ENCODE measurements at places on chromosomes 2 and 18.

- no peak for DNase-seq
Observed at GRCh38 chr2:17933256-17933655, 54.8 kb downstream of the KCNS3 start.

DNA sequence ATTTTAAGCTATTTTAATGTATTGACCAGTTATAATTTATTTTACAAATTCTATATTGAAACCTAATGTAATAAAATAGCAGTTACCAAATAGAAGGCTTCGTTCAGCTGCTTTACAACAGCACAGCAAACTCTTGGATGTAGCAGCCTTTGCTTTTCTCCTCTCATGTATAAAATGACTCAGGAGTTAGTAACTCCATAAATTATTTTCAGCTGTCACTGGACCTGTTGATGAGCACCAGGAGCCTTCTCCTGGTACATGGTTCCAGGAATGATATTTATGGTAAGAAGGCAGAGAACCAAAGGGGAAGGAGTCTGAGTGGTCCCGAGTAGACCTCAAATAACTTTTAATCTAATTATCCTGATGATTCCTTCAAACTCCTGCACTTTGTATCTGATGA is 256.4 kb upstream of the NETO1 start:
- DNase-seq = no peak

DNA sequence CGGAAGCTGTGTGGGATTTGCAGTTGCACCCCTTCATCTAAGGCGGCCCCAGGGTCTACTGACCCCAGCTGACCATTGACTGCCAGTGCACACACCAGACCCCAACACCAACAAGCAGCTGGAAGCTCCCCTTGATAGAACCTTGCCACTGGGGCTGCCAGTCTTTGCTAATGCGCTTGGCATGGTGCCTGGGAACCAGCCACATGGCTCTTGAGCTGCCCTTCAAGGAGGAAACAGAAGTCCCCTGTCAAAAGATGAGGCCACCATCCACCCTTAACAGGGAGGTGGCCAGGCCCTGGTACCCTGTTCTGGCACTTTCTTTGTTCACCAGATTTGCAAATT is 8.6 kb downstream of the ALPI start:
- no peak for DNase-seq

GRCh38 chr2:49840428-49840975 is 686.2 kb upstream of the FSHR start:
- no peak for DNase-seq

GRCh38 chr2:219457784-219458369 is 23.2 kb downstream of the SPEG start:
- no peak for DNase-seq

DNA sequence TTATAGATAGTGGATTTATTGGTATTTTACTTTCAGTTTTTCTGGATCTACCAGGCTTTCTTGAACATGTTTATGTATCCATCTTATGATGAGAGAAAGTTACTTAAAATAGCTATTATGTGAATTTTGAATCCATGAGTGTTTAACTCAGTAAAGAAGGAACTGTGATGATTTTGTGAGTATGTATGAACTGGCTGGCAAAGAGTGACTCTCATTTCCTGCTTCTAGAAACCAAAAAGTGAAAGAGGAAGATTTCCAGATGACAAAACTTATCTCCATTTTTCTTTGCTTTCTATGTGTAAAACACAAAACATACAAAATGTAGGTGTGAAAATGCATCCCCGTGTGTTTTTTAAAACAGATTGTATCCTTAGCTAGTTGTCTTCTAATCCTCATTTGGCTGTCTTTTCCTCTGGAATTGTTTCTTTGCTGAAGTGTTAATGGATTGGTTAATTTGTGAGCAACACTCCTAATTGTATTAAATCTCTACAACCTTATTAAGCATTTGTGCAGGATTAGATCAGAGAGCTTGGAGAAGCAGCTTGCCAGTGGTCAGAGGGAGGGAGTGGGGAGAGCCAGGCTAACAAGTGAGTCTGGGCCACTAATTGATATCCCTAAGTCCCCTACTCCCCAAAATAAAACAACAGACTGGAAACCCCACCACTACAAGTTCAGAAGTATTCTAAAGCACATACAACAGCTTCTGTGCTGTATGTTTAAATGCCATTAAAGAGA is 23.9 kb downstream of the PTPRM start:
- no peak for DNase-seq

GRCh38 chr18:10351219-10351818 is 103.1 kb upstream of the APCDD1 start:
- DNase-seq = no peak

DNA sequence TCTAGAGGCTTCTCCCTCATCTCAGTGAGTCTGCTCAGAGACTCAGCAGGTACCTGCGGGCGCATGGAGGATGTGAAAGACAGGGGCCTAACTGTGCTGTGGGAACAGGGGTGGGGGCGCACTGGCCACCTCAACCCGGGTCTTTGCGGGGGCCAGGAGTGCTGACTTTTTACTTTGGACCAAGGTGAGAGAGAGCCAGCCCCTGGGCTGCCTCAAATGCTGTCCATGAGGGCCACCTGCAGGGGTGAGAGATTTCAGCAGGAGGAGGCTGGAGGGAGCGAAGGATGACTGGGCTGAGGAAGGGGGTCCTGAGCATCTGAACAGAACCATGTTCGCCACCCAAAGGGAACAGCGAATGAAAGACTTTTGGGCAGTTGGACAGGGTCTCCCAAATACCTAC is 129.4 kb downstream of the TNS1 start:
- no peak for DNase-seq

GRCh38 chr2:29663268-29663667 is 258.1 kb downstream of the ALK start:
- no peak for DNase-seq

DNA sequence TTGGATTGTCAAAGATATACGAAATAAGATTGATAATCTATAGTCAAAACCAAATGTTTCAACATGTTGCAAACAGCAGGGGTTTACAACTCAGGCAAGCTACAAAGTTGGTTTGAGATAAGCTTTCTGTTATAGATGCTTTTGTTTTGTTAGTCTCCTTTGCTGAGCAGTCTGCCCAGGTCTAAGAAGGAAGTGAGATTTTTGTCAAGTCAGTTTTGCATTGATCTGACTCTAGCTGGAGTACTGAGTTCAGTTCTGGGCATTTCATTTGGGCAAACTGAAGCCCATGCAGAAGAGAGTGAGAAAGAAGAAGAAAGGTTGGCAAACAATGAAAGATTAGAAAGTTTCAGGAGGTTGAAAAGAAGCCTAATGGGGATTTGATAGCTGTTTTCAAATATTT is 983.0 kb upstream of the SLC39A10 start:
- no peak for DNase-seq

- no peak for DNase-seq
Observed at GRCh38 chr2:160494201-160494644, 616 bp upstream of the RBMS1 start.

DNA sequence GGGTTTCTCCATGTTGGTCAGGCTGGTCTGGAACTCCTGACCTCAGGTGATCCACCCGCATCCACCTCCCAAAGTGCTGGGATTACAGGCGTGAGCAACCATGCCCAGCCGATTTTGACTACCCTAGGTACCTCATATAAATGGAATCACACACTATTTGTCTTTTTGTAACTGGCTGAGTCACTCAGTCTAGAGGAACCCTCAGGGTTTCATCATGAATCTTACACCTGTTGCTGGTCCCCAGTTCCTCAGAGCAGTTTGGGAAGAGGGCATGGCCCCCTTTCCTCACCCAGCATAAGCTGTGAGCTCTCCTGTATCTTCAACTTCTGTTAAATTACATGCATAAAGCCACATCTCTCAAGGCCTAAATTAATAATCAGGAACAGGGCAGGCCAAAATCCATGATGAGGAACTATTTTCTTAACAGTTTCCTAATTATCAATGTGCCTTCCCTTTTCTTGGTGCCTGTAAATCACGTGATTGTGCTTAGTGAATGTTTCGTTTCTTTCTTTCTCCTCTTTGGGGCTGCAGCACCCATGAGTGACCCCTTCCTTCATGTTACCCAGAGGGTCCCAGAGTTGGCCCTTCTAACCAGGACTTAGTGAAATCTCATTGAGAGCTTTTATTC is 20.9 kb downstream of the DYSF start:
- no peak for DNase-seq

- DNase-seq = no peak
Observed at GRCh38 chr18:44627280-44627679, 53.4 kb upstream of the SETBP1 start.

DNA sequence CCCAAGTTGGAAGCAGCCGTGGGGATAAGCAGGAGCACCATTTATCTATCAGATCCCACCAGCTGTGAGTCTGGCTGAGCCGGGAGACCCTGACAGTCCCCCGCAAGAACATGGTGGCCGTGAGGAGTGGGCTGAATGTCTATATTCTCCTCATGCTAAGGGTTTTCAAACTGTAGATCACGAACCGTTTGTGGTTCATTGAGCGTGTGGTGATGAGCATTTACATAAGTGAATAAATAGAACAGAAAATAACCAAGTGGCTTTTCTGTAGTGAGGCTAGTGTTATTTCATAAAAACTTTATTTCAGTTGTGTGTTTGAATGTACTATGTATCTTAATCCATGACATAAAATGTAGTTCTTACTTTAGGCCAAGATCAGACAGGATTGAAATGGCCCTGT is 190.2 kb upstream of the APCDD1 start:
- DNase-seq = no peak

DNA sequence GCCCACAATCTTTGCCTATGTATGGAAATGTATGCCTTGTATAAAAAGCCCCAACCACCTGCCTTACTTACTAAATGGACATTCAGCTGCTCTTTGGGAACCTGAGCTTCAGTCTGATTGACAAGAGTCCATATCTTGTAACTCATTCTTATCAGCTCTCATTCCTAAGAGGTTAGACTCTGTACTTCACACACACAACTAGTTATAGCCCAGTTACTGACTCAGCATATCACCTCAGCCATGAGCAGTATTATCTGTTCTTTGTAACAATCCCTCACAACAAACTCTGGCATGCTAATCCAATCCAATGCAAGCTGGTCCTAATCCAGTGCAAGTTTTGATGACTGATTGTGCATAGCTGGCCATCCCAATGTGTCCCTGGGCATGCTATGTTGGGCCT is 250.6 kb downstream of the RIT2 start:
- DNase-seq = no peak

DNA sequence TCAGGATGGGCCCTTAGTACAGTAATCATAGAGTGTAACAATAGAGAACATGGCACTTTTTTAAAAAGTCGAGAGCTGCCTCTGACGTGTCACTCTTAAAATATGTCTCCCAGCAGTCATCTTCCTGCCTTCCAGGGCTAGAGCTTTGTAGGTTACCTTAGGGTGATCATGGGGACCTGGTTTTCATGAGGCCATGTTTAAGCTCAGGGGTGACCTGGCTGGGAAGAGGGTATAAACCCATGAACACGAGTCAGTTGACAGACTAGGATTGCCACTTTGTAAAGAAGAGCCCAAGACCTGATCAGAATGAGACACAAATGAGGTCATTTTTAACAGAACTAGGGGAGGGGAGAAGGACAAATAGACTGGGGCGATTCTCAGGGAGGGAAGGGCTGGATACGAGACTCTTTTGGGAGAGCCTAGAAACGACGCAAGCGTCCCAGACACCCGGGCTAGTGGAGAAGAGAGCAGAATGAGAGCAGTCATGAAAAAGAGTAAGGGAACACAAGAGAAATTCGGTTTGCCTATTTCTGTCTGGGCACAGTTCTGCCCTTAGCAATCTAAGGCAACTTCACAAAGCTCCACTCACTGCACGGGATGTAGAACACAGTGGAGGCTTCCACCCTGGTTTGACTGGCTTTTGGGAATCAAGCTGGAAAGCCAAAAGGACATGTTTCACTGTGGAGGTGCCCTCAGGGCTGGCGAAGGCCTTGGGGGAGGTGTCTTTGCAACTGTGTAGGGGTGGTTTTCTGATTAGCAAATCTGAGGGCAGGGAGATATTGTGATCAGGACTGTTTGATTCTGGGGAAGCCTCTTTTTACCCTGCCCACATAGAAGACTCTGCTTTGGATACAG is 1.8 kb upstream of the RAB31 start:
- DNase-seq = no peak
